Stimulated activated CD8-positive, alpha-beta memory T cell treated with anti-CD3 and anti-CD28 coated beads, Interleukin-15, amount 100 ng/mL, for 1 hour (primary cell): ENCODE measurements at places on chromosomes 1 and 21.

GRCh38 chr1:228684607-228685006 lies 50.7 kb upstream of the RHOU start:
- no peak for DNase-seq

GRCh38 chr1:183914276-183914675 lies 109.4 kb downstream of the RGL1 start:
- no peak for DNase-seq

GRCh38 chr1:152035539-152036266 lies 1.1 kb downstream of the S100A11 start:
- no peak for DNase-seq

DNA sequence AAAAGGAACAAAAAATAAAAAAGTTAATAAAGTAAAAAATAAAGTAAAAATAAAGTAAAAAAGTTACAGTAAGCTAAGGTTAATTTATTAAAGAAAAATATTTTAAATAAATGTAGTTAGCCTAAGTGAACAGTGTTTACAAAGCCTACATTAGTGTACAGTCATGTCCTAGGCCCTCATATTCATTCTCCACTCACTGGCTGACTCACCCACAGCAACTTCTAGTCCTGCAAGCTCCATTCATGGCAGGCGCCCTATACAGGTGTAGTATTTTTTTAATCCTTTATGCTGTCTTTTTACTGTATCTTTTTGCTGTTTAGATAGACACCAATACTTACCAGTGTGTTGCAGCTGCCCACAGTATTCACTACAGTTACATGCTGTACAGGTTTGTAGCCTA lies 12.4 kb downstream of the ADAR start:
- DNase-seq, result no peak

DNA sequence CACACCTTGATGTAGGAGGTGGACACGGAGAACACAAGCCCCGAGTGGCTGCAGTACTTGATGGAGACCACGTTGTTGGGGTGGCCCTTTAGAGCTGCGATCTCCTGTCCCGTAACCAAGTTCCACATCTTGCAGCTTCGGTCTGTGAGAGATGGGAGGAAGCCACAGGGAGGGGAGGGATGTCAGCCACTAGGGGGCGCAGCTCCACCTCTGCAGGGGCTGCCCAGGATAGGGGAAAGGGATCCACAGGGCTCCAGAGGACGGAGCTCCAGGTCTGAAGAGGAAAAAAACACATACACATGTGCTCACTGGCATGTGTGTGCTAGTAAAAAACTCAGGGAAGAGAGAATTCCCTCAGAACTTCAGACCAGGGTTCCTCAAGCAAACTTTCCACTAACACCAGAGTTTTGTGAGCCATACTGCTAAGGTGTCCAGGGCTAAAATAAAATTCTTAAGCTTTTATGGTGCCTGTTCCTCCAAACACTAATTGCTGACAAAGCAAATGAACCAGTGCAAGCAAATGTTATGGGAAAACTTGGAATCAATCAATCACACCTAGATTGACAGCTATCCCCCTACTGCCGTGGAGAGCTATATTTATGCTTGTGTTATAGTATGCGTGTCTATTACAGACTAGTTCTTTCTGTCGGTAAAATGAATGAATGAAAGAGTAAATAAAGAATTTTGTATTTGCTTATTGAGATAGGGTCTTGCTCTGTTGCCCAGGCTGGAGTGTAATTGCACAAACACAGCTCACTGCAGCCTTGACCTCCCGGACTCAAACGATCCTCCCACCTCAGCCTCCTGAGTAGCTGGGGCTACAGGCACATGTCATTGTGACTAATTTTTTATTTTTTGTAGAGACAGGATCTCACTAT lies 43.7 kb downstream of the KIF21B start:
- peak; percentile 34 for DNase-seq

GRCh38 chr1:225437710-225438437 lies 10.0 kb upstream of the LBR start:
- DNase-seq, result no peak

DNA sequence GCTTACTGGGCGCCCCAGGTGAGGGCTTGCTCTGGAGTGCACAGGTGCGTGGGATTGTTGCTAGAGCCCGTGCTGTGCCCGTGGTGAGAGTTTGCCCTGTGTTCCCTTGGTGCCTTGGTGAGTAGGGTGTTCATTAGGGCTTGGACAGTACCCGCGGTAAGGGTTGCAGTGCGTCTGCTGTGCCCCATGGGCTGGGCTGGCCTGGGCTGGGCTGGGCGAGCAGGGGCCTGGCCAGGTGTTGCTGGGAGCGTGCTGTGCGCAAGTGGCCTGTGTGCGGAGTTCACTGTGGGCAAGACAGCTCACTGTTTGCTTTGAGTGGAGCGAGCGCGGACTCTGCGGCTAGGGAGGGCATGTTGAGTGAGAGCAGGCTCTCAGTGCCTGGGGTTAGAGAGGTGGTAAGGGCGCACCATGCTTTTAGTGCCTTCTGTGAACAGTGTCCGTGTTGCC lies 725 bp downstream of the CR1L start:
- DNase-seq, result no peak

DNA sequence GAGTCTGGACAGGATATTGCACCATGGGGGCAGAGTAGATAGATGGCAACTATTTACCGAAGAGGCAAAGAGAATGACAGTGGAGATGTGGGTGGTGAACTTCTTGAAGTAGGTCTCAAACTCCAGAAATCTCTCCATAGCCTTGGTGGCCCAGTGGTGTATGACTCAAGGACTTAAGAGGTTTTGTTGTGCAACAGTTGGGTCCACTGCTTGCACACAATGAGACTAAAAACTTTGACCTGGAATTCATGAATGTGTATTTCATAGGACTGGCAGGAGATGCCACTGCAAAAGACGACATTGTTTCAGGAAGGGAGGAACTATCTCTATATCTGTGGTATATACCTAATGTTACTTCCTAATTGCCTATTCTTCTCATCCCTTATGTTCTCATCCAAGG lies 75.9 kb downstream of the ZSCAN20 start:
- no peak for DNase-seq

DNA sequence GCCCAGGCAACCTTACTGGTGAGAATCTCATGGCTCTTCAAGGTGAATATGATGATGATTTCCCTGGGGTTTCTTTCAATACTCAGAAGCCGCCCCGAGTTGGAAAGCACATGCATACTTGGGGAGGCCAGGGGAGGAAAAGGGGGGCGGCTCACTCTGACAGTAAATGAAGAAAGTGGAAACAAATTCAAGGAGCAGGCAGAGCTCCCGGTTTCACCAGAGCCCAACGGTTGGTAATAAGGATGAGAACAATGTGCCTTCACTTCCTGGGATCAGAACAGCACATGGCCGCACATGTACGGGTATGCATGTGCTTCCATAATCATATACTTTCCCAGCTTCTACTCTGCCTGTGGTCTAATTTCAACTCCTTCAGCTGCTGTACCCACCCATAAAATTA lies 3.8 kb upstream of the ARHGEF2 start:
- DNase-seq, result no peak
